CD4-positive, alpha-beta T cell treated with Interleukin-21 for 1 hour (primary cell): ENCODE measurements at places on chromosomes 6 and 20.

- DNase-seq, result no peak
Observed at GRCh38 chr20:48194583-48194982, 409.3 kb upstream of the SULF2 start.

- DNase-seq, result no peak
Observed at GRCh38 chr20:41478026-41478425, 111.4 kb upstream of the EMILIN3 start.

DNA sequence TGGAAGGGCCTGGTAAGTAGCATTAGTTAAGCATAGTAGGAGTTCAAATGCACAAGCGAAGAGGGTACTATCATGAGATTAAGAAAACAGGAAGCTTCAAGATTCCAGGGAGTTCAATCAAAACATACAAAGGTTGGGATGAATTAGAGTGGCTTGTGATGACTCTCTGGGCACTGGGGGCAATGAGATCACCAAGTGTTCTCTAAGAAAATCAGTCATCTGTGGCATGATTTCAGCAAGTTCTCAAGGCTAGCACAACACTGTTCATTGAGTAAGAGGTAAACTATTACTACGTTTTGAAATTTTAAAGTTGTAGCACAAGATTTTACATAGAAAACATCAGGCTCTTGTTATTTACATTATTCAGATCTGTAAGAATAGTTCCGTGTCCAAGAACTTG lies 139.7 kb upstream of the FLRT3 start:
- no peak for DNase-seq

DNA sequence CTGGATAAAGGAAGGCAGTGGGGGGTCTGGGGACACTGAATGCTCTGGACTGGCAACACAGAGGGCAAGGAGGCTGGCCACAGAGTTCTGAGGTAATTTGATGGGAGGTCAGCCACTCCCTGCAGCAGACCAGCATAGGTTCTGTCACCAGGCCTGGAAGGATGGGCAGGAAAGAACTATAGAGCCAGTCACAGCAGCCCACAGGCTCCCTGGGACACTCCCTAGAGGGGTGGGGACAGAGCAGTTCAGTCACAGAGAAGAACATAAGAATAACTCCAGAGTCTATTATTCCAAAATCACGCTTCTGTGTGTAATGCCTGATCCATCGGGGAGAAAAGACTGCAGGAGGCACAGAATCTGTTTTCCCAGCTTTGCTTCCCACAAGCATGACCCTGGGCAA lies 19.6 kb downstream of the DYNLRB1 start:
- DNase-seq, result no peak

- DNase-seq, result no peak
Observed at GRCh38 chr6:129637340-129638054, 72.5 kb downstream of the ARHGAP18 start.

DNA sequence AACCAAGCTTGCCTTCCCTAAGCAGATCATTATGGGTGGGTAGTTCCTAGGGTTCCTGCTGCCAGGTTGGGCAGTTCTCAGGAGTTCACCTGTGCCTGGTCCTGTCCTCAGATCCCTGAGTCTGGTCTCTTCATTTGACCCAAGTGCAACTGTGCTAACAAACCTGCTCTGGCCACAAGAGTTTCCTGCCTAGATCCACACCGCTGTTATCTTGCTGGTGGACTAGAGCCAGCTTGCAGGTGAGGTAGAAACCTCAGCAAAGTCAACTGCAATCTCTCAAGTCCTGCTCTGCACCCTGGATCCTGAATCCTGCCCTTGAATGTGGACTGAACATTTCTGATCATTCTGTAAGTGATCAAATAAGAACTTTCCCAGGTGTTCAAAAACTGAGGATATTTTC lies 191.8 kb upstream of the LRFN2 start:
- no peak for DNase-seq

DNA sequence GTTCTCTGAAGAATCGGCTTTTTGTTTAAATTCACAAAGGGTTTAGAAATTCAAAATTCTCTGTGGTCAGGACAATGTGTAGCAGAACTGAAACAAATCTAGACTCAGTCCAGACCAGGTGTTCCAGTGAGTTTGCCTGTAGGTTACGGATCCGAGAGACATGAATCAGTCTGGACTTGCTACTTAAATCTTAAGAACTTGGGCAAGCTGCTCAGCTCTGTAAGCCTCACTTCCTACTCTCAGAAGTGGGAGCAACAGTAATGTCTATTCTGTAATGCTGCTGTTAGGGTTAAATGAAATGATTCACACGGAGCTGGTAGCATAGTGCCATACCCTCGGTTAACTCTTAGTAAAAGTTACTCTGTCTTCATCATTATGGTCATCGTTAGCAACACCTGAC lies 37.7 kb downstream of the HECA start:
- no peak for DNase-seq

DNA sequence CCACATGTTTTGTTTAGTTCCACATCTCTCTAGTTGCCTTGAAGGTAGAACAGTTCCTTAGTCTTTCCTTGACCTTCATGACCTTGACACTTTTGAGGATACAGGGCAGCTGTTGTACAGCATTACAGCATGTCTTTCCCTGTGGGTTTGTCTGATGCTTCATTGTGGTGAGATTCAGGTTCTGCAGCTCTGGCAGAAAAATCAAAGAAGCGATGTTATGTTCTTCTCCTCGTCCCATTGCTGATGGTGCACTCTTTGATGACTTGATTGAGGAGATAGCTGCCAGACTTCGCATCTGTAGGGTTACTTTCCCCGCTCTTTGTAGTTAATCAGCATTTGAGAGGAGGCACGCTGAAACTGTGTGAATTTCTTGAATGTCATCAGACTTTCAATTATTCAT lies 12.0 kb downstream of the CEBPB start:
- DNase-seq, result no peak

DNA sequence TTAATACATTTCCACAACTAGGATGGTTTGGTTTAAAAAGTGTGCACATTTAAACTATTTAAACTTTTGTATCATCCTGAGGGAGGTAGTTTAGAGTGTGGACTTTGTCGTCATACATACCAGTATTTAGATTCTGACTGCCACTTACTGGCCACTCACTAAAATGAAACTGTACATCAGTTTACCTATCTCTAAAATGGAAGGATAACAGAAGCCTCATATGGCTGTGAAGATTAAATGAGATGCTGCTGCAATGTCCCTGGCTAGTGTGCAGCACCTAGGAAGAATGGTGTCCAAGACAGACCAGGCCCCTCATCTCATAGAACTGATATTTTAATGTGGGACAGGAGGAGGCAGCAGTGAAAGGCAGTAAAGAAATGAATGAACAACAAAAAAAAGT lies 12.0 kb upstream of the PKIG start:
- no peak for DNase-seq

DNA sequence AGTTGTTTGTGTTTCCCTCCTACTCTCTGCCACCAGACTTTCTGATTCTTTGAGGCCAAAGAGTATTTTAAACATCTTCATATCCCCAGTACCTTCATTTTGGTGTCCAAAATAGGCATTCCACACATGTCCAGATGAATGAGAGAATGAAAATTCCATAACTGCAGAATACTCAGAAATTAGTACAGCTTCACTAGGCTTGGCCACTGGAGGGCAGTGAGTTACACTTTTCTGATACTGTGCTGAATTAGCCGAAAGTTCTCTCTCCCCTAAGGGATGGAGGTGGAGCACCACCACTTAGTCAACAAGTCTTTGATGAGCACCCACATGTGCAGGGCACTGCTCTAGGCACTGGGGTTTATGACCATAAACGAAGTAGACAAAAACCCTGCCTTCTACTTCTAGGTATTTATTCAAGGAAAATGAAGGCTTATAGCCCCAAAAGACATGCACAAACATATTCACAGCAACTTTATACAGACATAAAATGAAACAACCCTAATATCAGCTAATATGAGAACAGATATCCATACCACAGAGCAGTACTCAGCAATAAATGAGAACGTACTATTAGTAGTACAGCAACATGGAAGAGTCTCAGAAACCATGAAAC lies 46.1 kb upstream of the TMEM217 start:
- DNase-seq, result no peak
